ENCODE measurements at places on chromosomes 7 and 10.

DNA sequence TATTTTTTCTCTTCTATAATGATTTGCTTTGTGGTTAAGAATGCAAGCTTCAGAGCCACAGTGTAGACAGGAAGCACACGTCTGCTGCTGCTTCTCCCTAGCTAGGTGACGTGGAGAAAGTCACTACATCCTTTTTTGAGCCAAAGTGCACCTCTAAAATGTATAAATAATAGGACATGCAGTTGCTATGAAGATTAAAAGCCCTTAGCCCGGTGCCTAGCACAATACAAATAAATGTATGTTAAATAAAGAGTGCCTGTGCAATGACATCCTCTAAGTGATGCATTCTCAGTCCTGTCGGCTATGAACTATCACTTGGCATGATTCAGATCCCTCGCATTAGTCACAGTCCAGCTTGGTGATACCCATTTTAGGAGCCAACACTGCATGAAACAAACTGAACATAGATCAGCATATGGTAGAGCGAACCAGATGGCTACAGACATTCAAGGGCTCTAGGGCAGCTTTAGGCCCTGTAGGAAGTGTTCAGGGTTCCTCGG, 4.8 kb upstream of the TRDMT1 start:
- no peak for DNase-seq

GRCh38 chr7:51242007-51242691, 74.5 kb downstream of the COBL start:
- no peak for DNase-seq

GRCh38 chr10:75655791-75656451, 224.5 kb downstream of the LRMDA start:
- no peak for DNase-seq

GRCh38 chr7:85119934-85120333, 66.9 kb downstream of the SEMA3D start:
- DNase-seq, result no peak

GRCh38 chr7:139799586-139799985, 21.8 kb upstream of the HIPK2 start:
- no peak for DNase-seq
